ENCODE measurements at places on chromosomes 3 and 15. TPM values are rescaled to one million over a fixed set of nuclear protein-coding genes. Genes with fewer than 3 reads are reported as not detected.

The HCN4 gene
- 4.0 TPM for total RNA-seq

The PRR23A gene
- not detected for total RNA-seq

The KPNA1 gene
- total RNA-seq: 86.8 TPM

DNA sequence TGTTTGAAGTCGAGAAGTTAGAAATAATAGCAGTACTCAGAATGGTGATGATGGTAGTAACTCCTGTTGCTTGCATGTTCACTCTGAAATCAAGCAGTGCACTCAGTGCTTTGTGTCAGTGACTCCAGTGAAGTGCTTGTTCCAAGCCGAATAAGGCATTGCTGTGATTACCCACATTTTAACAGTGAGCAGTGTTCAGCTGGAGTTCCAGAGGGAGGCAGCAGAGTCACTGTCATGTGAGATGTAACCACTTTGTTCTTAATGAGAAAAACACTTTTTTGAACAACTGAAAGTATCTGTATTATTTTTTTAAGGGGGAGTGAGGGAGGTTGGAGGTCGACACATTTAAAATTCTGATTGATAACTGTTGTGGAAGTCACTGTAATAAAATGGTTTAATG is 3.7 kb downstream of the MDFIC2 start:
- DNase-seq: no peak
